ENCODE measurements at places on chromosomes 2 and 18.

- no peak for DNase-seq
These were observed 27.9 kb upstream of the FHL2 start for GRCh38 chr2:105426626-105427292.

GRCh38 chr2:205637779-205638503 is 44.4 kb upstream of the NRP2 start:
- no peak for DNase-seq

DNA sequence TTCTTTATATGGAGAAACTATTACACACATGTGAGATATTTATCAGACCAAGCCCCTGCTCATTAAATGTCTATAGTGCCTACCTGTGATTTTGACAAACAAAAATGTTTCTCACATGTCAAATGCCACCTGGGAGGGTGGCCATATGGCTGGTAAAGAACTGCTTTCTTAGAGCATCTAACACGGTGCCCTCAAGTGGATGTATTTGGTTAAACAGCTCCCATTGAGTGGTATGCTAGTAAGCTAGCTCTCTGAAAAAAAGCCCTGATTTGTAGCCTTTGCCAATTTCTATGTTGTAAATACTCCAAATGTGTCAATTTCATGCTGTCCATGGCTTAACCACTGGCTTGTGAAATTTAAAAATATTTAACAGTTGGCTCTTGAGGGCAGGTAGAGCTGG is 94.6 kb downstream of the PMAIP1 start:
- DNase-seq, result no peak

GRCh38 chr2:199704358-199705238 is 146.4 kb downstream of the FTCDNL1 start:
- peak; percentile 42 for DNase-seq

DNA sequence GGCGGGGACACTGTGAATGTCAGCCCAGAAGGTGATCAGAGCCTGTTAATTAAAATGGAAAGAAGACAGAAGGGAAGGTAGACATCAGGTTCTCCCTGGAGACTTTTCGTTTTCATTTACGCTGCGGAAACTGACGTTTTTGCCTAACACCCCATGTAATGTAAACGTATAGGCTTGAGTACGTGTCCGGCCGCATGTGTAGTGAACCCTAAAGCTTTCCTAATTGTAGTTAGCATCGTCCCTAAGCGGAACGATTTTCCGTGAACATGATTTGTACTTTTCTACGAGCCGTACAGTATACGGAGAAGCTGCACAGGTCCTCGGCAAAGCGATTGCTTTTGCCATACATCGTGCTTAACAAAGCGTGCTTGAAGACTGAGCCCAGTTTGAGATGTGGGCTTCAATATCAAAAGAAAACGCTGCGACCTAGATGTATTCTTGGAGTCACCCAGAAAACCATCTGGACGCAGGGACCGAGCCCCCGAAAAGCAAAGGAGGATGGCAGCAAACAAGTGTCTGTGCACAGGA is 284 bp downstream of the TIMM21 start:
- DNase-seq, result peak; percentile 4

GRCh38 chr18:28013066-28013465 is 163.9 kb downstream of the CDH2 start:
- DNase-seq, result no peak

GRCh38 chr2:38120829-38121228 is 44.9 kb upstream of the CYP1B1 start:
- no peak for DNase-seq

GRCh38 chr2:39704540-39704939 is 38.8 kb downstream of the TMEM178A start:
- DNase-seq, result no peak

DNA sequence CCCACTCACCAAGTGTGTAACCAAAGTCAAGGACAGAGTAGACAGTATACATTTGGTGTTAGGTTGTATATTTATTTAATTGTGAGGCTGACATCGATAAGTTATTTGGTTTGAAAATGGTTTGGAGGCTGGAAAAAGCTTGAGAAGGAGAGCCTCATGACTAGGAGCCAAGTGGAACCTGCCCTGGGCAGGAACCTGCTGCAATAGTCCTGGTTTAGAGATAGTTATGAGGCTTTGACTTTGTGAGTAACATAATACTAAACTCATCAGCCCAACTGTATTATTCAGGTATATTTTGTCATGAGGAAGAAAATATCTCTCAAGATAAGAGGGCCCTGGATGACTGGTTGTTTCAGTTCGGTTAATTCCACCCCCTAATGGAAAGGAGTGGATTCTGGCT is 234.3 kb upstream of the CYRIA start:
- no peak for DNase-seq

GRCh38 chr2:203578759-203579643 is 43.9 kb upstream of the RAPH1 start:
- no peak for DNase-seq

DNA sequence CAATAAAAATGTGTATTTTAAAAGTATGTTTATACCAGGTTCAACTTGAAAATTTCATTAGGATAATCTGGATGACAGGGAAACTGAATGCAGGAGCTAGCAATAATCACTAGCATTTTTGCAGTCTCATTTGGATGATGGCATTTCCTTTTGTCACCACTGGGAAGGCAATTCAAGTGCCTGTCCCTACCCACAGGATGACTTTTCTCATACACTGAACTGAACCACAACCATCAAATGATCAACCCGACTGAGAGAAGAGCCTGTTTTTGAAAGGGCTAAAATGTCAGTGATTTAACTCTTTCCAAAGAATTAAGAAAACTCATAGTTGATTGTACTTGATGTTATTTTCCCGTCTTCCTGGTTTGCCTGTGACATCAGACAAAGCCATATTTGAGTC is 115.0 kb downstream of the FAM124B start:
- DNase-seq, result peak; percentile 4

DNA sequence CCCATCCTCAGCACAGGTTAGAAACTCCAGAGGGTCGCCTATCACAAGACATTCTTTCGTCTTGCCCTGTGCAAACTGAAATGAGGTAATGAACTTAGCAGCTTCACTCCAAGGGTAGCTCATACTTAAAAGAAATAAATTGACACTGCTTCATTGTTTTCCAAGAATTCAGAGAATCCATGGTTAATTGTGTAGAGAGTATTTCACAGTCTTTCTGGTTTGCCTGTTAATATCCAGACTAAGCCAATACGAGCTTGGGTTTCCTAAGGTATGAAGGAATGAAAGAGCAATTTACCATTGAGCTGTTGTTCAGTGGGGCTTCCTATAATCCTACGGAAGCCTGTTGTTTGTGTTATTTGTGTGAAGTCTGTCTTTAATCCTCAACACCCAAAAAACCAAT is 58.7 kb downstream of the FAM124B start:
- no peak for DNase-seq

DNA sequence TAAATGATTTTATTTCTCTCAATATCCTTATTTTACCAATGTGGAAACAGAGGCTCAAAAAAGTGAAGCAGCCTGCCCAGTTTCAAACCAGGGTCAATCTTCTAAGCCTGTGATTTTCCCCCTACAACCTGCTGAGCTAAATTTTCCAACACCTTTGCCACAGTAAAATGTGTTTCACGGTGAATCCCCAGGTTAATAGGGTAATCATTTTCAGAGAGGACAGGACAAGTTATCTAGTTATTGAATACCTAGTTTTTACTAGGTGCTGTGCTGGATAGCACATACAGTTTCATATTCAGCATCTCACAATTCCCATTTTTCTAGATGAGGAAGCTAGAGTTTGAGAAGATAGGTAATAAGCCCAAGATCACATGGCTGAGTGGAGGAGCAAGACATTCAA is 236.6 kb downstream of the PTH2R start:
- DNase-seq, result no peak

DNA sequence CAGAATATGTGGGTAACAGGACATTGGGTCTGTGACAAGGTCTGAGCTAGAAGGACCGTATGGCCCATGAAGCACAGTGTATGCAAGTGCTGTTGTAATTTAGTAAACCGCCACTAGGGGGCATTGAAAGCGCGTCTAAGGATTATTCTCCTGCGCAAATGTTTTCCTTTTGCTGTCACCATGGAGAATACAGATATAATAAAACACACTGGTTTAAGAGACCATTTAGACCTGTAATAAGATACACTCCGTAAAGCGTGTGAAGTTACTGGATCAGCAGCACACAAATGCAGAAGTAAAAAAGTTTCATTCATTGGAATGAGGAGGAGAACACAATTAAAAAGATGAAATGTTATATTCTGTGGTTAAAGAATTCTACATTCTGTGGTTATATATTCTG is 272.4 kb downstream of the AGAP1 start:
- peak; percentile 9 for DNase-seq

DNA sequence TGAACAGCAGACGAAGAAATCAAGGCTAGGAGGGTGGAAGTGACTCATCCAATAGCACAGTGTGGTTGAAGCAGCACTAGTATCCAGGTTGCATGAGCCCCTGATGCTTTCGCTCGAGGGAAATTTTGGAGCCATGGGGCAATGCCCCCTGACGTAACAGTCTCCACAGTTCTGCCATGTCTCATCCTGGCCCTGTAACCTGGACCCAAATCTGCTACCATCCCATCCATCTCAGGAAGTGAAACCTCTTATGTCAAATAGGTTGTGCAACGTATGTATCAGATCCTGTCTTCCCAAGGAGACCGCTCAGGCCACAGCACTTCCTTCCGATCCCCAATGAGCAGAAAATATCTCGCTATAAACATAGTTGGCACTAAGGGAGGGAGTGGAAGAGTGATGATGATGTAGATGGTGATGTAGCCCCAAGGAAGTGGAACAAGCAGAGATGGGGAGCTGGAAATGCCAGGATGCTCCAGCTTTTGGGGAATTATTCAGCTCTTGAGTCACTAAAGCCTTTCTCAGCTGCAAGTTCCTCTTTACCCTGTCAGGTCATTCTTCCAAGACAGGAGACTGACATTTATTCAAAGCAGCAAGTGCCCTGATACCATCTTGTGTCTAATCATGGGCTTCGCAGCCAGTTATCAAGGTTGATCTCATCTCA is 3.0 kb upstream of the IL1B start:
- peak; percentile 99 for DNase-seq

DNA sequence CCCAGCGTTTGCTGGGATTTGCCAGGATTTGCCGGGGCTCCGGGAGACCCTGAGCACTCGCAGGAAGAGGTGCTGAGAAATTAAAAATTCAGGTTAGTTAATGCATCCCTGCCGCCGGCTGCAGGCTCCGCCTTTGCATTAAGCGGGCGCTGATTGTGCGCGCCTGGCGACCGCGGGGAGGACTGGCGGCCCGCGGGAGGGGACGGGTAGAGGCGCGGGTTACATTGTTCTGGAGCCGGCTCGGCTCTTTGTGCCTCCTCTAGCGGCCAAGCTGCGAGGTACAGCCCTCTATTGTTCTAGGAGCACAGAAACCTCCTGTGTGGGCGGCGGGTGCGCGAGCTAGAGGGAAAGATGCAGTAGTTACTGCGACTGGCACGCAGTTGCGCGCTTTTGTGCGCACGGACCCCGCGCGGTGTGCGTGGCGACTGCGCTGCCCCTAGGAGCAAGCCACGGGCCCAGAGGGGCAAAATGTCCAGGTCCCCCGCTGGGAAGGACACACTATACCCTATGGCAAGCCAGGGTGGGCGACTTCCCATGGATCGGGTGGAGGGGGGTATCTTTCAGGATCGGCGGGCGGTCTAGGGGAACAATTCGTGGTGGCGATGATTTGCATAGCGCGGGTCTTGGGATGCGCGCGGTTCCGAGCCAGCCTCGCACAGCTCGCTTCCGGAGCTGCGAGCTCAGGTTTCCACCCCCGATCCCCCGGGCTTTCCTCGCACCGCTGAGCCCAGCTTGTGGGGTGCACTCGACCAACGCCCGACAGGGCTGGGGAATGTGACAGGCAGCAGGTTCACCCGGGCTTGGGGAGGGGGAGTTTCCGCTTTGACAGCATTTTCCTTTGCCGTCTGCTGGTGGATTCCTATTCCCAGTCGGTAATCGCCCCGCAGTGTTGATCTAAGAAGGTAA is 2.8 kb downstream of the ONECUT2 start:
- peak; percentile 59 for DNase-seq

- no peak for DNase-seq
These were observed 84.8 kb downstream of the STPG4 start for GRCh38 chr2:47070155-47070919.

DNA sequence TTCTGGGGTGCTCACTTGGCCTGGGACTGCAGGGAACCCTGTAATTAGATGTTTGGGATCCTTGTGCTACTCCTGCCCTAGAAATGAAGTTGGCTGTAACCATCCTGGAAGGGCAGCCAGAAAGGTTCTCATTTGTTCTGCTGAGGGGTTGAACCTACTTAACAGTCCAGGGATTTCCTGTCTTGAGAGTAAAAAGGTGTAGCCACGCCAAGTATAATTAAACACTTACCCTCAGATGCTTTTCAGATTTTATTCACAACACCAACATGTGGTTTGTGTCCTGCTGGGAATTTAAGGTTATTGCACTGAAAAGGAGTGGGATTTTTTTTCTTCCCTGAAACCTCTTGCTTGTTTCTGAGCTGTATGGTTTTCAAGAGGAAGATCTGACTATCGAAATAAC is 222.4 kb upstream of the APCDD1 start:
- DNase-seq, result no peak

GRCh38 chr2:225004597-225004996 is 37.7 kb downstream of the DOCK10 start:
- DNase-seq, result no peak
